HL-60 (cell line): ENCODE measurements at places on chromosomes 7 and 10.
A peak's percentile ranks its signal among the peaks of the same experiment; 100 is the strongest.

DNA sequence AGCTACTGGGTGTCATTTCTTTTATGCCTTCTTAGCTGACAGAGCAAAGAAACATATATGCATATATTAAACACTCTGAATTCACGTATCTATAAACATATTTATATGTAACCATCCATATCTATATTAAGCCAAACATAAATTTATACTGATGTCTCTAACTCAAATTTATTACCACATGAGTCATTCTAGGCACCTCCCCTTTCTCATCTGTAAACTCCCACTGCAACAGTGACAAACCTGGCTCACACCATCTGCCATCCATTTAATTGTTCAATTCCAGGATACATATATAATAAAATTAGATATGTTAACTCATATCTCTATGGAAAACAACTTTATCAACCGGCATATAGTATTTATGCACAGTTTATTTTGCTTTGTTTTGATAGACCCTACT, 722.3 kb downstream of the SORCS1 start:
- no peak for DNase-seq

DNA sequence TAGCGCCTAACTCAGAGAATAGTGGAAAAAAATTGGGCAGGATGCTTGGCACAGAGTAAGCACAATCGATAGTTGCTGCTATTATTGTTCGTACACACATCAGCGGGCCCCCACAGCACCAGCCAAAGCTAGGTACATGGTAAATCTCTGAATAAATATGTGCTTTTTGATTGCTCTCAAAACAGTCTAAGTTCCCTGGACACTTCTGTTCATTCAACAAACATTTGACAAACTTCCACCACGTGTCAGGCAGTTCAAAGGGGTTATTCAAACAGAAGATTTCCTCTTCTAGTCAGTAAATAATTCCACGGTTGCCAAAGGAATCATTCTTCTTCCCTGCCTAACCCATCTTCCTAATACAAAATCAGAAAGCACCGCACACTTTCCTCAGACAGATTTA, 150.8 kb downstream of the DGKI start:
- DNase-seq, result no peak

DNA sequence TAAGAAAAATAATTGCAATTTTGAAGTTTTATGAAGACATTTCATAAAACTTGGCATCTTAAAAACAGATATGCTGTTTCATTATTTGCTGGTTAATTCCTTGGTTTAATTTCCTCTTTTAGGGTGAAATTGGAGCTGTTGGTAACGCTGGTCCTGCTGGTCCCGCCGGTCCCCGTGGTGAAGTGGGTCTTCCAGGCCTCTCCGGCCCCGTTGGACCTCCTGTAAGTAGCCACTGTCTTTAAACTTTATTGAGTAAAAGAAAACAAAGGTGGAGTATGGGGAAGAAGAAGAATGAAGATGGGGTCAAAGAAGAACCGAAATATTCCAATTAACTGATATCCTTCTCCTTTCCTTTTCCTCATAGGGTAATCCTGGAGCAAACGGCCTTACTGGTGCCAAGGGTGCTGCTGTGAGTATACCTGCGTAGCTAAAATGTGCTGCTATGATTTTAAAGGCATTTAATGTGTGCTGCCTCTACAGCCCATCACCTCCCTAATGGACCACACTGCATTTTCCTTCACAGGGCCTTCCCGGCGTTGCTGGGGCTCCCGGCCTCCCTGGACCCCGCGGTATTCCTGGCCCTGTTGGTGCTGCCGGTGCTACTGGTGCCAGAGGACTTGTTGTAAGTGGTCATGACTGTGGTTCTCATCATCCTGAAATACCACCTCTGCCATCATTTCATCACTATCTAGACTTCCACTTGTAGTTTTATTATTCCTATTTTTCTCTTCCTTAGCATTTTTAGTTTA, 14.7 kb downstream of the COL1A2 start:
- DNase-seq, result no peak

- DNase-seq, result no peak
These were observed 316.1 kb downstream of the ADRA2A start for GRCh38 chr10:111392910-111393309.

DNA sequence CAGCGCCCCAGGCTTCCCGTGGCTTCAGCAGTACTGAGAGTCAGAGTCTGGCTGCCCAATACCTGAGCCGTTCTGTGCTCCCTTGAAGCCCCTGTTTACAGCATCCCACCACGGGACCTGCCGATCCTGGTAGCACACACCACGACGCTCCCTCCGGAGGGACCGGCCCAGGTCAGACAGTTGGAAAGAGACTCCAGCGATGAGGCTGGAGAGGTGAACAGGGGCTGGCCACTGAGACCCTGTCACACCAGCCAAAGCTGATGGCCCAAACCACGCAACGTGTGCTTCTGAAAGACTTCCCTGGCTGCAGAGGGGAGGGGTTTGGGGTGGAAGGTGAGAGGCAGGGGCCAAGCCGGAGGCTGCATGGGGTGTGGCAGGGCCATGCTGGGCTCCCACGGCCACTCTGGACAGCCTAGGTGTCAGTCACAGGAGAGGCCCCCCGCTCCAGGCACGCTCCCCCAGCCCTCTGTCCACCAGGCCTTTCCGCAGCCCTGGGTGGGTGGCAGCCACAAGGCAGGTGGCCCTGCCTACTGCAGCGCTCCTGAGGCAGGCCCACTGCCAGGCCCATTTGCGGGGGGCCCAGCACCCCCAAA, 140.2 kb upstream of the CHST15 start:
- no peak for DNase-seq

DNA sequence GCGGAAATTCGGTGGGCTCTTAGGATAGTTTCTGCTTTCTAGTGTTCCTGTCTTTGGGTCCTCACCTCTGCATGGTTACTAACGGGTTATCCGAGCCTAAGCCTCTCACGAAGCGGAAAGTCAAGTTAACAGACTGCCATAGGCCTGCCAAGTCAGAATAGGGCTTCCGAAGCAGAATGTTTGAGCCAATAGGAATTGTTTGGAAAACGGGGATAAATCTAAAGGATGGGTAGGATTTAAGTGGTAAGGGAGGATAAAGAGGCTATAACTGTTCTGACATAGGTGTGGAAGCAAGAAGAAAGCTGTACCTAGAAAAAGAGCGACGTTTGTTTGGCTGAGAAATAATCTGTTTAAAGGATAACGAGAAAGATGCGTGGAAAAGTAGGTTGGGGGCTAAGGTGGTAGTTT, 851 bp downstream of the TMEM254 start:
- DNase-seq, result no peak

DNA sequence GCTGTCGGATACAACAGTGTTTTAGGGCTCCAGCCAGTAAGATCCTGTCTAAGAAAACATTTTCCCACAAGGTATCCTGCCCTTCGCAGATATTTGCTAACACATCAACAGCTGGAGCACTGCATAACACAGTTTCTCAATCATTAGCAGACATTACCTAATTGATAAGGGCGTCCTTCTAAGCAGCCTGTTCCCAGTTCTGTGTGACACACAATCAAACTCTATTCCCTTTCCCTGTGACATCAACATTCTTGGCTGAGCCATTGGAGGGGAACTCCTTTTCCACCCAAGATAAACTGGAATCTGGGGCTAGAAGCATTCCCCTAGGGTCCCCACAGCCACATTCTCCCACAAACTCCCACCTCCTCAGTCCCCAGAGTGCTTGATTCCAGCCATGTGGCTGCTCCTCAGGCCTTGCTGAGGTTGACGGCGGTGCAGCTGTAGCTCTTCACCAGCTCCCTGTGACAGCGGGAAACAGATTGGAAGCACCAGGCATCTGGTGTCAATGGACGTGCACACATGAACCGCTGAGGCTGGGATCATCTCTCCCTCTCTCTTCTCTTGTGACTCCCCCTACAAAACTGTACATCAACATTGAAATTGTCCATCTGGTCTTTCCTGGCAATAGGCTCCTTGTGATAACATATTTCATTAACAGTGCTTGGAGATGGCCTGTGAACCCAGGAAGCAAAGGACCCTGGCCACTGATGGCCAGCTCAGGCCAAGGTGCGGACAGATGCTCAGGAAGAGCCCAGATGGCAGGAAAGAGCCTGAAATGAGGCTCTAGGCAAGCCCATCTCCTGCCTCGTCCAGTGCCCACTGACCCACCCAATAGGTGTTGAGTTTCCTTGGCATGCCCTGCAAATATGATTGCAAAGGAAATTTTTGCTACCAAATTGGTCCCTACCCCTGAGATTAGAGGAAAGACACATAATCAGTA, 131.1 kb upstream of the TBX20 start:
- no peak for DNase-seq

- no peak for DNase-seq
These were observed 8.9 kb downstream of the STAMBPL1 start for GRCh38 chr10:88888810-88889445.

DNA sequence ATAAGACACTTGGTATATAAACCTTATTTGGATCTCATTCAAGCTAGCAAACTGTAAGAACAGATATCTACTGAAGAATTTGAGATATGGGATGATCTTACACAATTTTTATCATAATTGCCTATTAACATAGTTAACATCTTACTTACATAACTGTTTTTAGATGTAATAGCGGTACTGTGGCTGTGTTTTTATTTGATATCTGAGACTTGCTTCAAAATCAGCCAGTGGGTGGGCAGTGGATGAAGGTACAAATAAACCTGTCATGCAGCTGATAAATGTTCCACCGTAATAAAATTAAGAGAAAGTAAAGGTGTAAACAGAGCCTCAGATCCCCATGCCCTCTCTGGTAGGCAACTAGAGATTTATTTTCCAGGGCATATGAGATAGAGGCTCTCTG, 28.4 kb upstream of the PTPRN2 start:
- no peak for DNase-seq

DNA sequence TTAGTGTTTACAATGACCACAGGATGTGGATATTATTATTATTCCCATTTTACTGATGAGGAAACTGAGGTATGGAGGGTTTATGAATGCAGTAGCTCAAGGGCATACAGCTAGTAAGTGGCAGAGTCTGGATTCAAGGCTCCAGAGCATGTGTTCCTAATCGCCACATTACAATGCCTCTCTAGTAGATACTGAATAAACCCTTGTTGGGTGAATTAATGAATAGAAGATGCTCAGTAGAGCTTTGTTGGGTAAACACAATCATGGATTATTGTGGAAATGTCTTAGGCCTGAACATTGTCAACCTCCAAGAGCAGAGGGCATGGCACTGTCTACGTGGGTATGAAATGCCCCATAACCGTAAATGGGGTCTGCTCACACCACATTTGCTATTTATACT, 545.3 kb downstream of the LRMDA start:
- no peak for DNase-seq

GRCh38 chr10:44947371-44948152, 12.0 kb upstream of the RASSF4 start:
- DNase-seq, result peak; percentile 54

DNA sequence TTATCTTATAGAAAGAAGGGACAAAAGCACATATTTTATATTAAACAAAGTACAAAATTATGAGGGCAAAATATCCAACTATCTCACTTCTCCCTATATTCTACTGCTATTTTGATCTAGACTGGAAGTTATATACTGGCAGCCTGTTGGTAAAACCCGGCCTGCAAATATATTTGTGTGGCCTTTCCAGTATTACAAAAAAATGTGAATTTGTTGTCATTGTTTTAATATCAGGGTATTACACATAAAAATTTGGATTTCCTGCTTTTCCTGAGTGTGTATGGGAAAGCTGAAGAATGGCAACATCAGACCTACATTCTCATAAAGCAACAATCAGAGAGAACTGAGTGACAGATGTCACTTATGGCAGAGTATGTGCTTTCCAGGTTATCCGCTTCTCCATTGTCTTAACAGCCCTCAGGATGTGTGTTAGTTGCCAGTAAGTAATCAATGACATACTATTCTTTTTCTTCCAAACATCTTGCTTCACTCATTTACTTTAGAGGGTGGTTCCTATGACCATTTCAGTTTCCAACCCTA, 7.3 kb downstream of the SYPL1 start:
- no peak for DNase-seq

- DNase-seq, result no peak
These were observed 874 bp upstream of the RBP3 start for GRCh38 chr10:47347303-47347675.

GRCh38 chr7:44138698-44139097, 2.4 kb downstream of the MYL7 start:
- DNase-seq, result no peak
